ENCODE measurements at places on chromosomes 13 and 19. TPM values are rescaled to one million over a fixed set of nuclear protein-coding genes. Genes with fewer than 3 reads are reported as not detected.

GRCh38 chr19:8335343-8336071 lies 7.6 kb downstream of the KANK3 start:
- peak; percentile 63 for DNase-seq

GRCh38 chr13:94662274-94662945 lies 49.9 kb downstream of the SOX21 start:
- no peak for DNase-seq

GRCh38 chr13:68056816-68057710 lies 826.9 kb upstream of the PCDH9 start:
- no peak for DNase-seq

DNA sequence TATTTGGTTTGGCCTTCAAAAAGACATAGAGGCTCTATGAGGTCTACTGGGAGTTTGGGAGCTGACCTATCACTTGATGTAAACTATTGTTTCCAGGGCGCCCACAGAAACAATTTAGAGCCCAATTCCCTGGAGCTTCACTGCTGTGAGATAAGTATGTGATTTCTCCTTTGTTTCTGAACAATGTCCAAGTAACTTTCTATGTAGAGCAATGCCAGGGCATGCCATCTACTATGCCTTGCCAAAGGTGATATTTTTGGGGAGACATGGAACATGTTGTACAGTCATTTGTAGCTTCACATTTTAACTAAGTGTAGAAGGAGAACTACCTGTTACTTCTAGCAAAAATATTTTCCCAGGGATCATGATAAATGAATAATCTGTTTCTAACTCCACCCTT lies 872.6 kb downstream of the GPC5 start:
- DNase-seq: no peak

DNA sequence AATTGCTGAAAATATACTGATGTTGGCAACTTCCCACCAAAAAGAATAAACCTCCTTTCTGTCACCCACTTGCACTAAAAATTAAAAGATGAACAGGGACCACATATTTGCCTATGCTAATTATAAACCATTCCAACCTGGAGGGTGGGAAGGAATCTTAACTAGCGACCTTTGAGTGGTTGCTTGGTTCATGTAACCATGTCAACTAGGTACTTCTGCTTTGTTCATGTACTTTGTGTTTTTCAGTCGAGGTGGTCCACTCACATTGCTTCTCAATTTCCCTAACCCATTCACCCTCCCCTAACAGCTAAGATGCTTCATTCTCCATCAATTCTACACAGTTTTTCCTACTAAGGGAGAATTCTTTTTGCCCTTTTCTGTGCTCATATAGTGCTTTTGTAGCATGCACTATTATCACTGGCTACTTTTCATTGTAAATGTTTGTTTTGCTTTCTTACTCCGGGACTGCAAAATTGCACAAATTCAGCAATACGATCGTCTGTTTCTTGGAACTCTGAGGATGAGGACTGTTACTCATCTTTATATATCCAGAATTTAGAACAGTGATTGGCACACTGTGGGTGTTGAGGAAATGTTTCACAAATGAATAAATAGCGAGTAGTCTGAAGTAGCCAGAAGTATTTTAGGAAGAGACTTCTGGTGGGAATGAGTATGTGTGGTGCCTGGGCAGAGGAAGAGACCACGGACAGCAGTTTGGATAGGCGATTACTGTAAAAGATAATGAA lies 187.5 kb downstream of the GPC6 start:
- DNase-seq: no peak

- DNase-seq: peak; percentile 73
Measured at GRCh38 chr19:51016798-51017683, 2.5 kb downstream of the KLK10 start.

Gene MBD3L3
- not detected for total RNA-seq

Gene FBXO27
- total RNA-seq: not detected

Gene ZNF132
- 7.3 TPM for total RNA-seq

Gene GPR4
- total RNA-seq: not detected

Data from activated naive CD8-positive, alpha-beta T cell treated with anti-CD3 and anti-CD28 coated beads, Interleukin-2, amount 10 ng/mL, durations not matched to agents 7 days and 5 days (primary cell).